ENCODE measurements at places on chromosomes 11 and 22.

GRCh38 chr22:41445129-41446056 lies 1.2 kb downstream of the TOB2 start:
- DNase-seq = no peak

- peak; percentile 2 for DNase-seq
These were observed 4.8 kb downstream of the SDF2L1 start for GRCh38 chr22:21646608-21647590.

- no peak for DNase-seq
These were observed 105.9 kb upstream of the BDNF start for GRCh38 chr11:27806122-27806521.

DNA sequence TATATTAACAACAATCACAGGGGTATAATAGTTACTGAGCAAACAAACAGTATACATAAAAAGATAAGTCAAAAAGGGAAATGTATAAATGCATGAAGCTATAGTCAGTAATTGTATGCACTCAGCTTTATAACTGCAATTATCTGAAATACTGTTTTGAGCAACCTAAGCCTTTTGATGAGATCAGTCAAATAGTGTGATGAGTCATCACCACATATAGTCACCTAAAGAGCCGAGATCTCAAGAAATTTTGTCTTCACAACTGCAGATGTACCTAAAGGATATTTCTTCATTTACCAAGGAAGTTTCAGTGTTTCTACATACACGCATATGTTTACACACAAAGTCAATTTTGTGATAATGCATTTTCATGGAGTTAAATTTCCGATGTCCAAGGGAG lies 5.4 kb upstream of the OR51A2 start:
- DNase-seq = no peak

GRCh38 chr11:77776455-77776854 lies 44.1 kb downstream of the RSF1 start:
- DNase-seq = no peak

- DNase-seq = no peak
These were observed 205.6 kb downstream of the MAML2 start for GRCh38 chr11:96137373-96137772.

DNA sequence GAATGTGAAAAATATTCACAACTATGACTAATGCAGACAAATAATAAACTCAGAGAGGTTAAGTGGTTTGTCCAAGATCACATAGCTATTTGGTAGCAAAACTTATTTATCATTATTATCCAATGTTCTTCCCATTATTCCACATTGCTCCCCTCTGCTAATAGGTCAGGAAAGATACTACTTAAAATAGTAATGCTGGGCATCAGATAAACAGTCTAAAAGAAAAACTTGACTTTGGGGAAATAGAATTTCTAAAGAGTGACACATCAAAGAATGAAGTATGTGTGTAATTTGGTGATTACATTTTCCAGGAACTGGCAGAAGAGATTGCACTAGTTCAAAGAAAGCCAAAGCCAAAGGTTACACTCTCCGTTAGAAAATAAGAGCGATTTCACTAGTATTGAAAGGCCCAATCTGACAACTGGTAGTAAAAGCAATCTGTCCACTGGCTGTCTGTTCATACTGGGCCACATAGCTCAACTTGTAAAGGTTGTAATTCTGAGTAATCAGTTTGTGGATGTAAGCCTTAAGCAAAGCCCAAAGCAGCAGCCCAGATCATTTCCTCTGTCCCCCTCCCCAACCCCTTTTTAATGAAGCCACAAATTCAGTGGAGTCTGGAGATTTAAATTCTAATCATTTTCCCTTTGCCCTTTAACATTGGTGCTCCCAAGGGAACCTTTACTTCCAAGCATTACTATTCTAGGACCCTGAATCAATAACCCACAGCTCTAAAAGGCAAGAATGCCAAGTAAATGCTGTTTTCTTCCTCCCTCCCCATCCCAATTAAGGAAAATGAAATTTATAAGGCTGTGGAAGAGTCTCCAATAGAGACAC lies 283.5 kb downstream of the TTC28 start:
- DNase-seq = no peak

DNA sequence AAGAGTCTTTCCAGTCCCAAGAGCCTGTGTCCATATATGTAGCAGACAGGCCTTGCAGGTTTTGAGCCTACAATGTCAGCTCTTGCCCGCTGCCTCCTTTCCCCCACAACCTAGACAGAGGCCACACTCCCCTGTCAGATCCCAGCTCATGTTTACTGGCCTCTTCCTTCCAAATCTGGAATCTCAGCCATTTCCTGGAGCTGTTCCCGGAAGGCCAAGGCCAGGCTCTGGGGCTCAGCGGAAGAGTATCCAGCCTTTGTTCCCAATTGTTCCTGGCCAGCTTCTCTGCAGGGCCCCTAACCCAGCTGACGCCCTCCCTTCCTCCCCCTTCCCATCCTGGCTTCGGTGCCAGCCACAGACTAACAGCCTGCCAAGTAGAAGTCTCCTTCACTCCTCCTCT lies 1.0 kb upstream of the ROBO4 start:
- DNase-seq = no peak

- no peak for DNase-seq
These were observed 2.1 kb upstream of the DLAT start for GRCh38 chr11:112023104-112023503.

- no peak for DNase-seq
These were observed 10.9 kb downstream of the SLC25A17 start for GRCh38 chr22:40808018-40808841.

DNA sequence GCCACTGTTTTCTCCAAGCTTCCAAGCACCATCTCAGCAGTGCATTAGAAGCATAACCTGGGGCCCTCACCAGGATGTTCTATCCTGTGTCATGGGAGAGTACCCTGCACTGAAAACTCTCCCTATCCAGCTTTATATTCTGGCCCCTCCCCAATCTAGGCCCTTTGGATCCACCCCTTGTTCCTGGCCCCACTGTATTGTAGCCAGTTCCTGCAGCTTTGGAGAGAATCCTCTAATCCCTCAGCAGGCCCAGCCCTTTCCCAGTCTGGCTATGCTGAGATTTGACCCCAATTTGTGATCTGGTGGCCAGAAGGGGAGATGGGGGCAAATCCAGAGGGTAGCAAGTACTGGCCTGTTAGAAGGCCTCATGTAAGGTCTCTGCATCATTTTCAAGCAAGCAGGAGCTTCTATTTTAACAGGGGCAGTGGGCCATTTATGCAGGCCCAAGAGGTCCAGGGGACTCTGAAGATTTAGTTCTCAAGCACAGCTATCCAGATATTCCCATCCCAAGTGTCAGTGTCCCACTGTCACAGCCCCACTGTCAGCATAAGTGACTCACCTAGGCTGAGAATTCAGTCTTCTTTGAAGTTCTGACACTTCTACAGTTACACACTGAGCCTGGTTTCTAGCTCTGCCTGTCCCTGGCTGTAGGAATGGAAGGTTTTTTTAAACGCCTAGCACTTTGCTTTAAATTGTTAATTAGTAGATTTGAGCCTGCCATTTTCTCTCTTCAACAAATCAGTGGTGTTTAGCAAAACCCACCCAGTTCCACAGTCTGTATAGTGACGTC lies 589.5 kb upstream of the CADM1 start:
- no peak for DNase-seq

DNA sequence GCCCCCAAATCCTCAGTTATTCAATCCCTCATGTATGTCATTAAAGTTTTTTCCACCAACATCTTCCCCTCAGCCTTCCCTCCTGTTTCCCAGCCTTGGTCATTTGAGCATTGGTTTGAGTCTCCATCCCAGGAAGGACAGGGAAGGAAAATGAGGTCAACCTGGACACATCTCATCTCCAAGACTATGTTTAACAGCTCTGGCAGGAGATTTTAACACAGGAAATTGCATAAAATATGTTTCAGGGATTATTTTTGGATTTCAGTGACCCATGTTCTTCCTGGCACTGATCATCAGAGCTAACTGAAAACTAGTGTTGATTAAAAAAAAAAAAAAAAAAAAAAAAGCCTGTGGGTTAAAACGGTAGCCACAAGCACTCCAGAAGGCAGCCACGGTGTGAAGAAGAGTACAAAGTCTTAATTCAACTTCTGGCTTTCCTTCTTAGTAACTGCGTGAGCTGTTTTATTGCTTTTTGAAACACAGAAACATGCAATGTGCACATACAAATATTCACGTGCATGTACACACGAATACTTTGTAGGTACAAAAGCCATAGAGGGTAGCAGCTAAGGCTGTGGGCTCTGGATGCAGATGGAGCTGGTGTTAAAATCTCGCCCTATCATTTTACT lies 164.4 kb upstream of the DDI1 start:
- no peak for DNase-seq

GRCh38 chr11:78140392-78141077 lies 1.1 kb upstream of the ALG8 start:
- DNase-seq = no peak

DNA sequence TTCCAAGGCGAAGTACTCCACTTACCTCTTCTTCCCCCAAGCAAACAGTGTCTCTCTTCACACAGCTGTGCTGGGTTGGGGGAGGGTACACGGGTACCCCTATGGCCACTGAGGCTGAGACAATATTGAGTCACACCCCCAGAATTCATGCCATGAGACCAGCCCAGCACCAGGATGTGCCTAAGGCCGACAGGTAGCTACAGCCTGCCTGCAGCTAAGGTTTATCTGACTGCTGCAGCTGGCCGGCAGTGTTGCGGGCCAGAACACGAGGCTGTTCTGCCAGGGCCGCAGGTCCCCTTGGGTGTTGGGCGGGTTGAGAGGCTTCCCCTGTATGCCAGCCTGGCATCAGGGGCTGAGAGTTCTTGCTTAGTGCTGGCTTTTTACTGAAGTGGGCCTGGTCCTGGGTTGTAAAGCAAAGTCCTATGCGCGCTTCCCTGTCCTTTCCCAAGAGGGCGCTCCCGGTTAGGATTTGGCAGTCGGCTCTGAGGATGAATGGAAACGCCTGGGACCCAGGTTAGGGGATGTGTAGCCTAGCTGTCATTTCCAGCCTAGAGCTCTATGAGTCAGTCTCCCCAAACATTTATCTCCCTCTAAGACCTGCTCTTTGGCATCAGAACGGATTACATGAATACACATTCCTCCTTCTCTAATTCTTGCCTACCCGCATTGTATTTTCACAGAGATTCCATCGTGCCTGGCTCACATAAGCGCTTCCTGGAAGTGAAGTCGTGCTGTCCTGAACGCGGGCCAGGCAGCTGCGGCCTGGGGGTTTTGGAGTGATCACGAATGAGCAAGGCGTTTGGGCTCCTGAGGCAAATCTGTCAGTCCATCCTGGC lies 7.1 kb downstream of the USP18 start:
- DNase-seq = no peak

DNA sequence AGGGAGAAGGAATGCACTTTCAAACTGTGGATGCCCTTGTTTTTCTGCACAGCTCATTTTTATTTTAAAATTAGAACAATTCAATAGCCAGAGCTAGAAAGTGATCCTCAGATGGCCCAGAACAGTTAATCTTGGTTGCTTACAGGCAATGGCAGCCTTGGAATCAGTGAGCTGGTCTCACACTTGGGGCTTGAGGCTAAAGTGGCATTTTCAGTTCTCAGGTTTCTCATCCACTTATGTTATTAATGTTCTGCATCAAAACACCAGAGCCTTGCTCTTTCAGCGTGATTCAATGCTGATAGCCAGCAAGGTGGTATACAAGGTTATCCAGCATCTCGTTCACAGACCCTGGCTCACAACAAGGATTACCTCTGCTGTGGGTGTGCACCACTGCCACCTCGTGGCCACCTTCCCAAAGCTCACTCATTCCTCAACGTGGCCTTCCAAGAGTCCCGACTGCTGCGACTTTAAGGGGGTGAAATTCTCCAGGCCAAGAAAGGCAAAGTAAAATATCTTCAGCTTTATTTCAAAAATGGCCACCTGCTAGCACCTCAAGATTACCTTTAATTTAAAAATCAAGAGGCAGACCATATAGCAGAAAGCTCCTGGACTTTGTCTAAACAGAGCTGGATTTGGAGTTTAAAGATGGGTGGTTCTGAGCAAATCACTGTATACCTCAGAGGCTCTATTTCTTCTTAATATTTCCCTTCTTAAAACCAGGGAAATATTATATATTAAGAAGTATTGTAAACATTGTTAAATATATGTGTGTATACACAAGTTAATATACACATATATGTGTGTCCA lies 34.2 kb upstream of the FSHB start:
- no peak for DNase-seq

- DNase-seq = no peak
These were observed 660.6 kb downstream of the ETS1 start for GRCh38 chr11:127926721-127927120.

- no peak for DNase-seq
These were observed 229.2 kb downstream of the ADAMTS15 start for GRCh38 chr11:130677486-130678153.

GRCh38 chr11:16678466-16679116 lies 59.9 kb upstream of the C11orf58 start:
- DNase-seq = no peak
